ENCODE measurements at places on chromosomes 3 and 15.

DNA sequence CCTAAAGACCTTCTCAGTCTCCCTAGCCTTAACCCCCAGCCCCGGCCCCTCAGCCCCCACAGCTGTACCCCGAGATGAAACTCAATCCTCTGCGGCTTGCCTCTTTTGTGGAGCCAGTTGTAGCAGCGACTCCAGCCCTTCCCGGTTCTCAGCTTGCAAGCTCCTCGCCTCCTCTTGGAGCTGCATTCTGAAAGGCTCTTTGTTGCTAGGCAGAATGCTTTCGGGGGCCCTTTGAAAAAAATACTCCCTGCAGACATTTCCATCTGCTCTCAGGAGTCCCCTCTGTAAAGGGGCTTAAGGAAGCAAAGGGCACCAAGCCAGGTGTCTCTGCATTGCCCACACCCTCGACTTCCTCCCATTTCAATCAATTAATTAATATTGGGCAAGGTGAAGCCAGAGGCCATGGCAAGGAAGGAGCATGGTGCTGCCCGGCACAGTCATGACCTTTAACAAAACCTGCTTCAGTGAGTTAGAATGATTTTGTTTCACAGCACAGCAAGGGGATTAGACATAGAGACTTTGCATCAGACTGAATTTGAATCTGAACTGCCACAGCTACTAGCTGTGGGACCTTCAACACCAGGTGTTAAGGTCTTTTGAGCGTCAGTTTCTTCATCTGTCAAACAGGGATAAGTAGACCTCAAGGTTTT, 65.5 kb downstream of the SRGAP3 start:
- no peak for DNase-seq

DNA sequence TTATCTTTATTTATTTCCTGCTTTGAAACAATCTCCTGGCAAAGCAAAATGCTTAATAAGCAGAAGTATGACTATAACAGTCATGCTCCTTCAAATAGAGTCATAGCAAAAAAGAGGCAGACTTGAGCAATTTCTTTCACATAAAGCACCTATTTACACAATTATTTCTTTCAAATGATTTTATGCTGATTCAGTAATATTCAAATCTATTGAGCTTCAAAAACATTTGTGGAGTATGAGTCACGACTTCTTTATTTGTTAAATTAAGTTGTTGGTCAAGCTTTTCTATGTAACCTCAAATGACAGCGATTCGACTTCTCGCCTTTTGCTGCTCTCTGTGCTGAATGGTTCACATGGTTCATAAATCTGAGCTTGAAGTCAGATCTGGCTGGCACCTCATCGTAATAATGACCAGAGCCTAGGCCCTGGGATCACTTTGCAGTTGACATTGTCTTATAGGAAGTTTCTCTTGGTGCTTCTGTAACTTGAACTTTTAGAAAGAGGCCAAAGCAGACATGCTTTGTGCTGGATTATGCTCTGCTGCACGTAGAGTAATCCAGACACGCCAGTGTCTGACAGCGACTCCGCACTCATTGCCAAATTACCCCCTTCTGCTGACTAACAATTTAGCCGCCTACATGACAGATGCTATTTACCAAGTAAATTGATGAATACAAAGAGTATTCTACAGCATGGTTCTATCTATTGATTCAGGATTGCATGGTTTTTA, 139.0 kb downstream of the MCTP2 start:
- DNase-seq, result no peak

DNA sequence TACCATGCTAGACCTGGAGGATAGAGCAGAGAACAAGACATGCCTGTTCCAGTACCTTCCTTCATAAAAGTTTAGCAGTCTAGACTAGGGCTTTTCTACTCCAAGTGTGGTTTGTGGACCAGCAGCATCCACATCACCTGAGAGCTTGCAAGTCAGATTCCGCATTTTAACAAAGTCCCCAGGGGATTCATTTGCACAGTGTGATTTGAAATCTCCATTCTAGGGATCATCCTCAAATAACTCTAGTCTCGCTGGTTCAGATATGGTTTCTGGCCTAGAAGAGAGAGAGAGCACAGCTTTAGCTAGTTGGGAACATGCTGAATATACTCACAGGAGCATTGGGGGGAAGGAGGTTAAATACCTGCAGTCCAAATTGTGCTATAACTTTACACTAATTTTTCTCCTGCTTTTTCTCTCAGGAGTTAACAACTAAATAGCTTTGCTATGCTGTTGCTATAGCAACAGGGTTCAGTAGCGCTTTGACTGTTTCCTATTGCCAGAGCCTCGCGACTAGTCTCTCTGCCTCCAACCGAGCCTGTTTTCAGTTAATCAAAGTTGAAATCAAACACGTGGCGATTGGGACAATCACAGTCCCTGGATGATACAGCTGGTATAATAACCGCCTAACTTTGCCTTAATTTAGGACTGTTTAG, 64.0 kb upstream of the RASGRF1 start:
- no peak for DNase-seq

- DNase-seq, result no peak
Observed at GRCh38 chr15:29268706-29269484, 727 bp downstream of the NSMCE3 start.

DNA sequence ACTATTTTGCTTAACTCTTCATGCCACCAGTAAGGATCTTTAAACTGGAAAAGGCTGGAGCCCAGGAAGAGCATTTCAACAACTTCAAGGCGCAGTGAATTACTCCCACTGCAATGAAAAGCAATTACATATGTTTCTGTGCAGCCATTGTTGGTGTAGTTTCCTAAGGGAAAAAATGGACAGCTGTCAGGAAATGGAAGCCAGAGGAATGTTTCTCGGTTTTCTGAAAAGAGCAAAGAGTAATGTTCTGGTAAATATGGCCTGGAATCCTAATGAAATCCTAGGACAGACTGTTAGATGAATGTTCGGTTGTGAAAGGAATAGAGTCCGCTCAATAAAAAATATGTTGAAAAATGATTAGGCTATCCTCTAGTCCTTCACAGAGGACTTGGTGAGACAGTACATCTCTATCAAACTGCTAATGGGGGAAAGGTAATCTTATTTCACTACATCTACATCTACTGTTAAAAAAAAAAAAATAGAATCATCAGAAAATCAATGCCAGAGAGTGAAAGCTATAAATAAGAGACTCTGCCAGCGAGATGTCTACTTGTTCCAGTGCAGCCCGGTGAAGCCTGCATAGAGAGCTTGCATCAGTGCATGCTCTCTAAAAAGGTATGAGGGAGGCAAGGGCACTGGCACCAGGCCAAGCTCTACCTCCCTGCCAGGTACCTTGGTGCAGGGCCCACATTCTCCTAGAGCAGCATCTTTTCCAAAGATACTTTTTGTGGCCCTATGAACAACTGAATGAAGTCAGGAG, 68.2 kb upstream of the TJP1 start:
- no peak for DNase-seq

GRCh38 chr3:156637480-156638022, 36.8 kb upstream of the TIPARP start:
- no peak for DNase-seq

DNA sequence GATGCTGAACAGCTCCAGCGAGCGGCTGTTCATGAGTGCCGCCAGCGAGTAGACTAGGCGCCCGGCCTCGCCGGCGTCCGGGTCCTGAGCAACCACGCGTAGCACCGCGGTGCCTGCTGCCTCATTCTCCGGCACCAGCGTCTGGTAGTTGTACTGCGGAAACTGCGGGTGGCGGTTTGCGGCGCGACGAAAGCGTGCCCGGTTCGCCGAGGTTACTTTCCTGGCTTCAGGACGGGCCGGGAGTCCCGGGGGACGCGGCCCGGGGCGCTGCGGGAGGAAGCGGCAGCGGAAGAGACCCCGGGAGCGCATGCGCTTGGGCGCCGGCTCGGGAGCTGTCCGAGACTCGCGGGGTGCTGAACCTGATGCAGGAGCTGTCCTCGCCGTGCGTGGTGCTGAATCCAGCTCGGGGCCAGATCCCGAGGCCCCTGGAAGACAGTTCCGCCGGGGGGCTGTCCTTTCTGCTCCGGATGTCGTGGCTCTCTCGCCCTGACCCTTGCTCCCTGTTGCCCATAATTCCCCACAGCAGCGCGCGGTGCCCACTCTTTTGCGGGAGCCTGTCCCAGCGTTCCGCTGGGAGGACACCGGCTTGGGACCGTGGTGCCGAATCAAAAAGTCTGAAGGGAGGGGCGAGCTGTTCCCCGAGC, 1.1 kb downstream of the CELSR3 start:
- DNase-seq, result no peak

GRCh38 chr3:126103121-126104027, 19.4 kb upstream of the SLC41A3 start:
- no peak for DNase-seq

GRCh38 chr3:21901484-21901883, 150.5 kb upstream of the ZNF385D start:
- DNase-seq, result no peak

DNA sequence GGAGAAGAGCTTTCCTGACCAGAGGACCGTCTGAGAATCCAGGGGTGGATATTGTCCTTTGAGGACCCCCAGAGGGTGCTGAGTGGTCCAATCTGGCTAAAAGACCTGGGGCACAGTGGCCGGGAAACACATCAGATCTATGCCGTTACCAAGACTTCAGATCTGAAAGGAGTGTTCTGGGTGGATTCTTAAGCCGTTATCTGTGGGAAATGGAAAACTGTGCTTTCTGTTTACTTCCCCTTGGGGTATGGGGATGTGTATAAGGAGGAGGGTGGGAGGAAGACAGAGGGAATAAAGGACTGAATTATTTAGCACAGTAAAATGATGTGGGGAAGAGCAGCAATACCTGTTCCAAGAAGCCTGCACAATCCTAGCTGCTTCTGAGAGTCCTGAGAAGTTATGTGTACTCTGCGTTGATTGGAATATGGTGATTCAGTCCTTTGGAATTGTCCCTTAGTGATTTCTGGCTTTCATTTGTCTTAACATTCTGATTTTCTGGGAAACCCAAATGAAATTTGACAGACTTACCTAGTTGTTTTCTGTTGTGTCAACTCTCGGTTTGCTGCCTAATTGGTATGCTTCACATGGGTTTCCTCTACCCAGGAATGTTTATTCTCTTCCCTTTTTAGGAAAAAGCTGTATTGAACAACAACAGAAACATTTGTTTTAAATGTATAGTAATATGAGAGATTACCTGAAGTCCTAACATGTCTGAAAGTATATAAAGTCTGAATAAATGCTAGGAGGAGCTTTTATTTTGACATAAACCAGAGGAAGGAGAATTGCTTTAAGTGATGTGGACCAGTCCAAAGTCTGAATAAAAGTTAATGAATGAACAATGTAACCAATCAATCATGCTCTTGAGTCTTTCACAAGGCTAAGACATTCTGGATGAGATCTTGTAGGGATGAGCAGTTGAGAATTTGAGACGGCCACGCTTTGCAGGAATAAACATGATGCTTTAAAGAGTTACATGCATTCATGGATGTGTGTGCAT, 427.1 kb upstream of the C2CD4B start:
- no peak for DNase-seq

GRCh38 chr3:70078778-70079177, 79.2 kb downstream of the SAMMSON start:
- no peak for DNase-seq

- DNase-seq, result no peak
Observed at GRCh38 chr3:37542331-37542730, 319.3 kb upstream of the CTDSPL start.

DNA sequence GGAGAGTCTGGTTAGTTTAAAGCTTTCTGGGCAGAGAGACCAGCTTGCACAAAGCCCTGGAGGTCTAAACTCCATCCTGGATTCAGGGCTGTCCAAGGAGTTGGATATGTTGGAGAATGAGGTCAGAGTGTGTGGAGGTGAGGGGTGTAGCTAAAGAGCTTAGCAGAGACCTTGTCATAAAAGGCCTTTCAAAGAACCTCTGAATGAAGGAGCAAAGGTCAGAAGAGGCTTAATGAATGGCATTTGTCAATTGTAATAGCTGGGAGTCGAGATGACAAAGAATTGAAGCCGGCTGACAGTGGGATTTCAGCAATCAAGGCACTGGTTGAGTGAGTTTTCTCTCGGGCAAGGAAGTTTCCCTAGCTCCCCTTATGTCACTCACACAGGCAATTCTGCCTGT, 202.6 kb downstream of the PDCD6IP start:
- no peak for DNase-seq

- no peak for DNase-seq
Observed at GRCh38 chr3:99659032-99659431, 20.6 kb downstream of the COL8A1 start.

GRCh38 chr15:68378595-68378994, 53.4 kb downstream of the ITGA11 start:
- DNase-seq, result no peak

DNA sequence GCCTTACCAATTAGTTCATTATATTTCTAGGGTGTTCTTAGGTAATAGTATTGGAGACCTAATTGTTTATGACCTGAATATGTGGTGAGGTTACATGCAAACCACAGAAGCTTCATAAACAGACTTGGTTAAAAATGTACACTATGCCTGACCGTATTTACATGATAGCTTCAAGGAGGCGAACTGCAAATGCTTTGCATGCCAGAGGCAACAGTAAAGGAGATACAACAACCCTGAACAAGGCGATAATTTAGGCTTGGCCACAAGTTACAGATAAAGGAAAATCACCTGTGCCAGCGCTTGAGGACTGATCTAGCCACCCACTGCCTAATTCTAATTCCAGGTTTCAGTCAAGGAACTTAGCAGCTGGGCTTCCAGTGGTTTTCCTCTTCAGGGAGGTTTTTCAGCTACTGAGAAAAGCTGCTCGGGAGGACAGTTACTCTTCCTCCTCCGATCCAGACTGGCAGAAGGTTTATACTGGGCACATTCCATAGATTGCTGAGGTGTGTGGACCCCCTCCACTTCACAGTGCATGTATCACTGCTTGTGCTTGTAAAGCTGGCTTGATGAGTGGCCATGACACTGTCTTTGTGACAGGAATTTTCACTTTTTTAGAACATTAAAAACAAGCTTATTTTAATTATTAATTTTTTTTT, 95.6 kb downstream of the DHX36 start:
- no peak for DNase-seq

DNA sequence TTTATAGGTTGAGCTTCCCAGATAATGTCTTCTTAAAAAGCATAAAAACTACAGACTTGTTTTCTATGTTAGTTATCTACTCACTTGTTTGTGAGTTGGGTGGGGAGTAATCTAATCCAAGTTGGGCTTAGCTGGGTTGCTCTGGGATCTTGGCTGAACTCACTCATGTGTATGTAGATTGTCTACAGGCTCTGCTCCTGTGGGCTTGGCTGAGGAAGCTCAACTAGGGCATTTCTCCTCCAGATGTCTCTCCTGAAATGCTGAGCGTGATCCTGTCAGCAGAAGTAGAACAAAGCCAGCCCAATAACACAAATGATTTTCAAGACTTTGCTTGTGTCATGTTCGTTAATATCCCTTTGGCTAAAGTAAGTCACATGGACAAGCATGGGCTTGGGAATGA, 17.3 kb downstream of the KCNH8 start:
- DNase-seq, result no peak

- DNase-seq, result no peak
Observed at GRCh38 chr3:108603691-108604090, 14.2 kb downstream of the DZIP3 start.

- DNase-seq, result no peak
Observed at GRCh38 chr15:92377083-92377789, 16.4 kb upstream of the ST8SIA2 start.

Measured in cortex of kidney (tissue), 1 donor.